ENCODE measurements at places on chromosomes 7 and 10.

DNA sequence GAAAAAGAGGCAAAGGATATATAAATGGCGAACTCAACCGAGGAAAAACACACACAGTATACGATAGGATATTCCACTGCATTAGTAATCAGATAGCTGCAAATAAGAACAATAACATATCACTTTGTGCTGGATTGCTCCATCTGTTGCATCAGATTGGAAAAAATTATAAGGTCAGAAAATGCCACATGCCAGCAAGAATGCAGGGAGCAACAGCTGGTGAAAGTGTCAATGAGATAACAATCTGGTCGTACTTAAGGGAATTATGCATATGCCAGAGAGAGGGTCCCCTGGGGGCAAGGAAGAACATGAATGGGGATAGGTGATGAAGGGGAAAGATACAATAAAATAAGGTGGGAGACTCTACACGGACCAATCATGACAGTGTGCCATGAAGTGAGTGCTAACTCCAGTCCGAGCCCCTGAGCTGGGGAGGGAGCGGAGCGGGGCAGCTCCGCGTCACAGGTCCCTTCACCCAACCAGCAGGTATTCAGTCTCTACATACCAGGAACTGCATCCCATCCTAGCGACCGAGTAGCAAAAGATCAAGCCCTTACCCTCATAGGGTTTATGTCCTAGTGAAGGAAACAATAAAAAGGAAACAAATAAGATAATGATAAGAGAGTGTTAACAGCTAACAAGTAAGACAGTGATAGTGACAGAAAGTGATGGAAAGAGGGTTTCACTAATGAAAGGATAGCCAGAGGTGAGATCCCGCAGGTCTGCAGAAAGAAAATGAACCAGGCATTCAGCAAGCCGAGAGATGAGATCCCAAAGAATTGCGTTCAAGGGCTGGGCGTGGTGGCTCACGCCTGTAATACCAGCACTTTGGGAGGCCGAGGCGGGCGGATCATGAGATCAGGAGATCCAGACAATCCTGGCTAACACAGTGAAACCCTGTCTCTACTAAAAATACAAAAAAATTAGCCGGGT, 9.4 kb downstream of the MPP7 start:
- DNase-seq, result peak; percentile 41

- DNase-seq, result peak; percentile 14
Measured at GRCh38 chr10:110492069-110492822, 5.5 kb upstream of the DUSP5 start.

DNA sequence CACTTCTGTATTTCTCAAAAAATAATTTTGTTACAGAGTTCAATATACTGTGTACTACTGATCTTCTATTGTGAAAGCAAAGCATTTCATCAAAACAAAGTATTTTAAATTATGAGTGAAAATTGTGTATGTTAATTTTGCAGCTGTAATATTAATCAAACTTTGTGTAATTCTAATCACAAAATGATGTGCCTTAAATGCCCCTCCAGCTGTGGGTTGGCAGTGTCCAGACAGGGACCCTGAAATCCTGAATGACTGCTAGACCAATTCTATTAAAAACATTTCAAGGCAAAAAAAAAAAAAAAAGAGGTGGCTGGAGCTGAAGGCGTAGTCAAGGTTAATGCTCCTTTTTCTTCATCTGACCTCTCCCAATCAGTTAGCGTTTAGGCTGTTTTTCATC, 36.2 kb downstream of the SCD start:
- no peak for DNase-seq

GRCh38 chr10:120586471-120586872, 129.4 kb downstream of the PLPP4 start:
- DNase-seq, result peak; percentile 62

- no peak for DNase-seq
Measured at GRCh38 chr10:95462740-95463667, 98.2 kb downstream of the SORBS1 start.

DNA sequence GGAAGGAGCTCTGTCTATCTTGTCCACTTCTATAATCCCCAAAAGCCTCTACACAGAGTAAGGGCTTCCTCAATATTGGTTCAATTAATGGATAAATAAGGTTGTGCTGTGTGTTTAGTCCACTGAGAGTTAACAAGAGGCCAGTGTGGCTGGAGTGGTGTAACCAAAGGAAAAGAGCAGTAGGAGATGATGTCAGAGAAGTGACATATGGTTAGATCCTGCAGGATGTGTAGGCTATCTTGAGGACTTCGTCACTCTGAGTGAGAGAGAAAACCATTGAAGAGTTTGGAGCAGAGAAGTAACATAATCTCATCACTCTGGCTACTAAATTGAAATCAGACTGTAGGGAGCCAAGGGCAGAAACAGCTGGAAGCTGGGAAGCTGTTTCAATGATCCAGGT, 13.0 kb upstream of the RUNDC3B start:
- no peak for DNase-seq

GRCh38 chr7:151690606-151691005, 170.9 kb upstream of the RHEB start:
- peak; percentile 84 for DNase-seq

- DNase-seq, result no peak
Measured at GRCh38 chr7:27245124-27245797, 2.7 kb downstream of the EVX1 start.

DNA sequence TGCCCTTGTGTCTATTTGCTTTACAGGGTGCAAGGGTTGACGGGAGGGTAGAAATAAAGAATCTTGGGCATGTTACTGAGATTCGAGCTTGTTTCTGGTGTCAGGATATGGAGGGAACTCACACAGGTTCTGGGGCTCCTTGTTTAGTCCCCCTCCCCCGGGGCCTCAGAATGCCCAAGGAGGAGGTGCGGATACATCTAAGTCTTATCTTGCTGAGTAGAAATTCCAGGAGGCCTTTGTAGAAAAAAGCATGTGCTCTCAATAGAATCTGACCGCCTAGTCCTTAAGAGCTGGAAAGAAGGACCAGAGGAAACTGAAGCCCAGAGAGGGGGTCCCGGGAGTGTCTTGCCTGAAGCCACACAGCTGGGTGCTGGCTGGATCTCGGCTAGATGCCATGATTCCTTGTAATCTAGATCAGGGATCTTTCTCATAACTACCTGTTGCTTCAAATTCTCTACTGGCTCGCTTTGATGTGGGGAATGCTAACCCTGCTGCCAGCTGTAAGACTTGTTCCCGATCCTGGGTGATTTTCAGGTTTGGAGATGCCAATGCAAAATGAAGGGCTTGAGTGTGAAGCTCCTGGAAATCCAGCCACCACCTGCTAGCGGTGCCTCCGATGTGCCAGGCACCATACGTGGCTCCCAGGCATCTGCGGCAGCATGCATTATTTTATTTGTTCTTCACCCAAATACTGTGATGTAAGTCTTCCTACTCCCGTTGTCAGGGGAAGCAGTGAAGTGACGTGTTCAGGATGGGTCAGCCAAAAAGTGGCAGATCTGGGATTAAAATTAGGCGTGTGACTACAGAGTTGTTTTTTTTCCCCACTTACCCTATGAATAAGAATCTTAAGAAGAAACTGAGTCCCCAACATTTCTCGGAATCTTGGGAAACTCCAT, 226.0 kb downstream of the TCF7L2 start:
- DNase-seq, result no peak

DNA sequence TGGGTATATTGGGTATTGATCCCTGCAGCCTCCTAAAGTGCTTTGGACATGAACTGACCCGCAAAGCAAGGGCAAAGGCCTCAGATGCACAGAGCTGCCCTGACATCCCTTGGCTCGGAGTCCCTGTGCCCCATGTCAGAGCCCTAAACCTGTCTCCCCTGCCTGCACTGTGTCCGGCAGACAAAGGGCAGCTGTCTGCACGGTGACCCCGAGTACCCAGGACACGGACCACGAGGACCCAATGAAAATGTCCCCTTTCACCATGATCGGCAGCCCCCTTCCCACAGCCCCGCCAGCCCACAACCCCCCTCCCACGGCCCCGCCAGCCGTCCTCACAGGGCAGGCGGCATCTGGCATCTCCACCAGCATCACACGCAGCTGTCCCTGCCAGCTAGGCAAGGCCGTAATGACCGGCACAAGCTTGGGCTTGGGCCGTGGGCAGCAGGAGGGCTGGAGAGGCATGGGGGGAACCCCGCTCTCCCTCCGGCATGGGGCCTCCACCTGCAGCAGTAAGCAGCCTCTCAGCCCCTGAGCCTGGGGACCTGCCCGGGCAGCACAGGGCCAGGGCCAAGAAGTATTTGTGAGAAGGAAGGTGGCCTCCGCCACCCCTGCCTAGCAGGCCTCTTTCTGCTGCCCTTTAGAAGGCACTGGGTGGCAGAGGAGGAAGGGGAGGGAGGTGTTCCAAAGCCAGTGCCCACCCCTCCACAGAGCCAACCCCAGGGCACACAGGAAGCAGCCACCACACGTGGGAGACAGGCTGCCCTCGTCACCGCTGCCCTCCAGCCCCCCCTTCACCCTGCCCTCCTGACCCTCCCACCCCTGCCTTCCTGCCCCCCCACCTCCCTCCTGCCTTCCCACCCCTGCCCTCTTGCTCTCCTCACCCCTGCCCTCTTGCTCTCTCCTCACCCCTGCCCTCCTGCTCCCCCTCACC, 10.1 kb downstream of the NUDT1 start:
- no peak for DNase-seq

DNA sequence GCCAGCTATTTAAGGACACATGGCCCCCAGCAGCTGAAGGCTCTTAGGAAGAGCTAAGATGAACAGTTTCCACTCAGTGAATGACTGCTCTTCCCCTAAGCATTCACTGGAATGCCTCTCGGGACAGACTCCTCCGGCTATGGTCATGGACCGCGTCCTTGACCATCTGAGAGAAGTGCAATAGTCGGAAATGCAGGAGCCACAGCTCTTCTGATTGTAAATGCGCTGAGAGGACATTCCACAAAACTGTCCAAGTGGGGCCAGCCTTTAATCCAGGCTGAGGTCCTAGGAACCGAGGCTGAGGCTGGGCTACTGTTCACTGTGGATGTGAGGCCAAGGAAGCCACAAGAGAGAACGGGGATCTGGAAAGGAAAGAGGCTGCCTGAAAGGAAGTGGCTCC, 162.0 kb upstream of the TMEM72 start:
- DNase-seq, result no peak

DNA sequence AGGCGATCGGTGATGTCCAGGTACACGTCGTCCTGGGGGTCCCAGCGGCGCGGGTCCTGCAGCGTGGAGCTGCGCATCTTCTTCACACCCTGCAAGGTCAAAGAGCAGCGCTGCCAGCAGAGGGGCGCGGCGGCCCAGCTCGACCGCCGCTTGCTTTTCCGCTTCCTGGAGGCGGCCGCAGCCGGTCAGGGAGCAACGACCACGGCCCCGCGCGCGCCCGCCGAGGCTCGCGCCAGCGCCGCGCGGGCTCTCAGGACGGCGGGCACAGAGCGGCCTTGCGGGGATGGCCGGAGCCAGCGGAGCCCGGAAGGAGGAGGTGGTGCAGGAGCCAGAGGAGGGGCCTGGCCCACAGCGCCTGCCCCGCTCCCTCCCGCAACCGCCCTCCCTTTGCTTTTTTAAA, 76.4 kb upstream of the CDC14C start:
- no peak for DNase-seq

DNA sequence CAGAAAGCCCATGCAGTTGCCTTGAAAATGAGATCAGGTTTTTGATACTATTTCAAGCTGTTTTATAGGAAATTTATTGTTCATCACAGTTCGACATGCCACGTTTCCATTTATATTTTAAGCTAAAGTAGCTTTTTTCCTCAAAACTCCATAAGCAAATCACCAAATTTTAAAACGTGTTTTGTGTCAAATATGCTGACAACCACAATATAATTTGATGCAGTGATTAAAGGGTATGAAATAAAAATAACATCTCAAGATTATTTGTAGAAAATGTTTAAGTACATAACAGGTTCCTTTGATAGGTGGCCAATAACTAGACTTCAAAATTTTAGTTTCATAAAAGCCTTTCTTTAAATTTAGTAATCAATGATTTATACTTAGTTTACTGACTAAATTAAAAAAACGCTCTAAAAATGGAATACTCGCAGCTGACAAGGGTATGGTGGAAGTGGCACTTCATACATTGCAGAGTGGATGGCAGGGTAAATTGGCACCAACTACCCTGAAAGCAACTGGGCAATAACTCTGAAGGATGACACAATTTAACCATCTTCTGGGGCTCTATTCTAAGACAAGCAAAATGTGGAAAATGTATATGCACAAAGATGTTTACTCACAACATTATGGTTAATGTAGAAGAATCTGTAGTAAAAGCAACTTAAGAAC, 481.6 kb downstream of the TNS3 start:
- no peak for DNase-seq

GRCh38 chr10:69715156-69715898, 85.3 kb downstream of the FAM241B start:
- peak; percentile 73 for DNase-seq

Measured in iris pigment epithelial cell (primary cell).